ENCODE measurements at places on chromosomes 6 and 20.

- DNase-seq: no peak
Measured at GRCh38 chr6:155614606-155615005, 159.0 kb upstream of the NOX3 start.

- DNase-seq: no peak
Measured at GRCh38 chr20:62032609-62033368, 32.9 kb downstream of the TAF4 start.

DNA sequence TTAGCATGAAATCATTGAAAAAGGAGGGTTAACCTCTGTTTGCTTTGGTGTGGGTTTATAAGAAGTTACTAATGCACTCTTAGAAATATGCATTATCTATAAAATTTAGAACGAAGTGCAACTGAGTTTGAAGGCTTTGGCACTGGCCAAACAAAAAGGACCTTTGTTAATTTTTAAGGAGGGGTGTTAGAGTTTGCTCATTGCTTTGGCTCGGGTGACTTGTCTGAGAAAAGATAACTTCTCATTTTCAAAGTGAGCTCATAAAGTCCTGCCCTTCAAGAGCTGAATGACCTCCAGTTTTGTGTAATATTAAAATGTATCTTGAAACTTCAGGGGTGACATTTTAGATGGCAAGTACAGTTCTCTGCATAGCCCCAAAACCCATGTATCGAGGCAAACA, 25.9 kb downstream of the NEDD9 start:
- DNase-seq: no peak

DNA sequence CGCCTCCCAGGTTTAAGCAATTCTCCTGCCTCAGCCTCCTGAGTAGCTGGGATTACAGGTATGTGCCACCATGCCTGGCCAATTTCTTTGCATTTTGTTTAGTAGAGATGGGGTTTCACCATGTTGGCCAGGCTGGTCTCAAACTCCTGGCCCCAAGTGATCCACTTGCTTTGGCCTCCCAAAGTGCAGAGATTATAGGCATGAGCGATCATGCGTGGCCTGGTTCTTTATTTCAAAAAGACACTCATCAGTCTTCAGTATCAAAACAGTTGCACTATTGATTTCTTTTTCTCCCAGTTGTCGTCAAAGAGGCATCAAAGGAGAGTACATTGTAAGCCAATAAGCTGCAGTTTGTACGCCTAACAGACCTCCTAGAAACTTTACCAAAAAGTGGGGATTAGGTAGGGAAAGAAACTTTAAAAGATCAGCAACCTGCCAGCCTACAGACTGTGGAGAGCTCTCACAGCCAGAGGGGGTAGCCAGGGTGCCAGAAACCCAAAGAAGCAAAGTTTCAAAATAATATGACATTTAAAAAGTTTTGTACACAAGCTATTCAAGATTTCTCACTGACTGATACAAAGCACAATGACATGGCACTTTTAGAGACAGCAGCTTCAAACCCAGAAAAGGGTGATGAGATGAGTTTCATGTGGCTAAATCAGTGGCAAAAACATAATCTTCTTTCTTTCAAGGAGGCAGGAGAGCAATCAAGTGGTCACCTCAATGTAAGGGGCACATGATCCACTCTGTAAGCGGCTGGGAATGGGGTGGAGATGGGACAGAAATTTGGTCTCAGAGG, 83.0 kb upstream of the RALY start:
- no peak for DNase-seq

All from islet precursor cell (in vitro differentiated cells).